ENCODE measurements at places on chromosomes 4 and X.

GRCh38 chrX:18886005-18886343, 97.9 kb downstream of the PHKA2 start:
- no peak for DNase-seq

- DNase-seq, result no peak
Observed at GRCh38 chr4:88353324-88353723, 25.3 kb upstream of the HERC6 start.

GRCh38 chr4:47733302-47734175, 104.3 kb downstream of the CORIN start:
- no peak for DNase-seq

DNA sequence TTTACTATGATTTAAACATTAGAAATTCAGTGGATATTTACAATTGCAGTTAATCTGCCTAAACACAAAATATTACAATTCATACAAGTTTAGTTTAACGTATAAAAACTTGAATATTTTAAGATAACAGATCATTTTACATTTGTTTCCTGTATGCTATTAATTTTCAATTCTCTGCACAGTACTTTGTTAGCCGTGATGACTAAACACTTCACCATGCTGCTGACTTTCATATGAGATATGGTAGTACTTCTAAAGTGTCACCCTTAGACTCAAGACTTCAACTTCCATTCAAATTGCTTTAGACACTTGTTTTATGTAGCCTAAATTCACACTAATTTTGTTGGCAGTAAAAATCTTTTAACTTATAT, 1646.4 kb upstream of the ADGRL3 start:
- no peak for DNase-seq

GRCh38 chrX:19807414-19807813, 80.0 kb downstream of the SH3KBP1 start:
- no peak for DNase-seq

Data from stimulated activated CD4-positive, alpha-beta T cell treated with anti-CD3 and anti-CD28 coated beads, Interleukin-15, amount 100 ng/mL, for 1 hour (primary cell).